Activated CD8-positive, alpha-beta memory T cell treated with anti-CD3 and anti-CD28 coated beads for 1 hour (primary cell): ENCODE measurements at places on chromosomes 4 and X.

GRCh38 chr4:77938560-77938959 lies 75.9 kb downstream of the MRPL1 start:
- no peak for DNase-seq

- no peak for DNase-seq
These were observed 73.3 kb downstream of the NCAPG start for GRCh38 chr4:17884063-17884462.

- no peak for DNase-seq
These were observed 796 bp upstream of the ZNF141 start for GRCh38 chr4:336893-337142.

GRCh38 chr4:179539641-179540040 lies 2097.4 kb upstream of the AGA start:
- no peak for DNase-seq

DNA sequence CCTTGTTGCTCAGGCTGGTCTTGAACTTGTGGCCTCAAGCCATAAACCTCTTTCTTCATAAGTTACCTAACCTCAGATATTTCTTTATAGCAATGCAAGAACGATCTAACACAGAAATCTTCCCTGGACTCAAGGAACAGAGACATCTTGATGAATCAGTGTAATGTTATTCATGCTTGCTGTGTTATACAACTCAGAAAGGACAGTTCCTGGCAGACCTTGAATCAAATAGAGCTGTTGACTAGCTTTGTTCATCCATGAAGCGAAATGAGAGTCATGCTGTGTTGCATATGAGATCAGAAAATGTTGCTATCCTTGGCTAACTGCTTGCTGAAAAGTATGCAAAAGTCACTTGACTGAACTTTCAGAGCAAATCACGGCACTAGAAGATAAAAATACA lies 72.6 kb upstream of the ARHGAP24 start:
- no peak for DNase-seq

DNA sequence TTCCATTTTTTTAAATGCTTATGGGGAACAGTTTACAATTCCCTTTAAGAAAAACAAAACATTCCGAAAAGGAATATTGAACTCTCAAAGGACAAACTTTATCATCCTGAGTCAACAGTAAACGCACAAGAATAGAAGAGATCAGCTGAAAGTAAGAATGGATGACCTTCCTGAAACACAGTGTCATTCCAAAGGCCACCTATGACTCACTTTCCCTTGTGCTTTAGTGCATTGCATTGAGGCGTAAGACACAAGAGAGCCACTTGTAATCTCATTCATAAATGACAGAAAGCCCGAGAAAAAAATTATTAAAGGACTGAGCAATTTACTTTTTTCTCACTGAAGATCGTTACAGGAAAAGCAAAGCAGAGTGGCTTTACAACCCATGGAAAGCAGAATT lies 1062.4 kb upstream of the DIAPH2 start:
- no peak for DNase-seq

DNA sequence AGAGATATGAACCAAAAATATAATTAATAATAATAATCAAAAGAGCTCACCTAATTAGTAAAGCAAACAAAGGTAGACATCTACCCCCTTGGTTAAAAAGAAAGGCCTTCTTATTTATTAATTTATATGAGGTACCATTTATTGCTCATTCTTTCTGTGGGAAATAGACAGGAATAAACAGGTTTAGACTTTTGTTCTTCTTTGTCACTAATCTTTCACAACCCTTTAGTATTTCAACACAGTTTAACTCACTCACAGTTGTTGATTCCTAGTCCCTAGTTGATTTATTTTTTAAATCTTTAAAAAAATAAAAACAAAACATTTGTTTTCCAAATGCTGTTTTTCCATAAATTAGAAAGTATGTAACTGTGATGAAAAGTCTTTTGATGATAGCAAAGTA lies 5.6 kb downstream of the PPARGC1A start:
- DNase-seq, result no peak

GRCh38 chr4:6264225-6264540 lies 5.5 kb upstream of the WFS1 start:
- DNase-seq, result no peak

DNA sequence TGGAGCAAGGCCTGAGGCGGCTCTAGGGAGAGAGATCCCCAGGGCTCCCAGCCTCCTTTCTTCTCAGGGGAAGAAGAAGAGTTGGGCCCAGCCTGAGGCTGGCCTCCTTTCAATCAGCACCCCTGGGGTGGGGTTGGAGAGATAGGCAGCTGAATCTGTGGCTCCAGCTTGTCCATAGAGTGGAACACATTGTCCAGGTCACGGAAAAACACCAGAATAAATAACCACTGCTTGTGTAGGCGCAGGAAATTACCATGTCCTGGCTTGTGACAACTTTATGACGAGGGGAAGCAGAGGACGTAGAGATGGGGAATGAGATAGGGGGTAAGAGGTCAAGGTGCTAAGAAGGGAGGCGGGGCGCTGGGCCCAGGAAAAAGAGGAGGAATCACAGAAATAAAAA lies 80.8 kb upstream of the EFNB1 start:
- DNase-seq, result no peak

GRCh38 chrX:39212456-39212855 lies 411.2 kb downstream of the MID1IP1 start:
- DNase-seq, result no peak

DNA sequence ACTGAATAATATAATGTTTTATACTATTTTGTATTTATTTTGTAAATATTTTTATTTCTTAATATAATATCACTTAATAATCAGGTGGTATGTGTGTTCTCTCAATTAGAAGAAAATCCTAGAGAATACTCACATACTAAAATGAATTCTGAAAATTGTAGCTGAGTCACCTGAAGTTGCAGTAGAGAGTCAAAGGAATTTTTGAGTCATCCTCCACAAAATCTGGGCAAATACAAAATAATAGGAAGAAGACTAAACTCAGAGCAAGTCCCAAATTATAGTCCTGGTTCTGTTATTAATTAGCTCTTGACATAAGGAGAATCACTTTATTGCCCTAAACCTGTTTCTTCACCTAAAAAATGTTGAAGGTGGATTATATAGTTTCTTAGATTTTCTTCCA lies 57.8 kb downstream of the SPATA4 start:
- no peak for DNase-seq

DNA sequence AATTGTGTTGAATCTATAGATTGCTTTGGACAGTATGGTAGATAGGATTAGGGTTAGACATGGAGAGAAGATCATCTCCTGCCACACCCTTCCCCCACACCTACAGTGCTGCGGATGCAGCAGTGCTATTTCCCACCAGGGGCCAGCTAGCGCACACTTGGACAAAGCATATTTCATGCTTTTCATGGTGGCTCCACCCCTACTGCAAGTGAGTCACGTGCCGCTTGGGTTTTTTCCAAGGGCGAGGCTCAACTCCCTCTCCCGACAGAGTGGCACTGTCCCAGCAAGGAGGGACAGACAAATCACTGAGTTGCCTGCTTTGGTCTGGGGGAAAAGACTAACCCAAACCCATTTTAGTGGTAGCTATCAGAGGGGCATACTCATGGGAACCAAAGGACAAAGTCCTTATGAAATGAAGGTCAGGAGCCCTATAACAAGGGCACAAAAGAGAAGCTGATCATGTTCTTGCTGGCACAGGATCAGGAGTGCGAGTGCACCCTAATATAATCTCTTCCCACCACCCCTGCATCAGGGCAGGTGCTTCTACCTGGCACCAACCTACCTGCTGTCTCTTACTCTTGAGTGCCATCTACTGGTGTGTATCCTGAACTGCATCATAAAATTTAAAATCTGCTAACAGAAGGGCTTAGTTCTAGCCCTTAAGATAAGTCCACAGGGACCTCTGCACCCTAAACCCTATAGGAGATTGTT lies 55.1 kb upstream of the PGAM4 start:
- DNase-seq, result peak; percentile 1

- DNase-seq, result no peak
These were observed 72.5 kb downstream of the QRFPR start for GRCh38 chr4:121308328-121308663.

DNA sequence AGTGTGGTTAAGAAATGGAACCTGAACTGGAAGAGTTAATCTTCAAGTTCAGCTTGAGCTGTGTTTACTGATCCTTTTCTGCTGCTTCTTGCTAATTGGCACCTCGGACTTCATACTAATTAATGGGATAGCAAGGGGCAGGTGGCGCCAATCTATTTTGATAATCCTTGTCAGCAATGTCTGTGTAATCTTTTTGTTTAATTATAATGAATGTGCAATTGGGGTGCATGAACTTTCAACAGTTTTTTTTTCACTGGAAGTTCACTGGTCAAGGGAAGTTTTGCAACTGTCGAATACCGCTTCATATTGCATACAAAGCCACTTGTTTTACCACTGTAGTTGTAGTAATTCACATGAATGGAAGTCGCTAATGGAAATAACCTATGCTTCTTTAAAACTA lies 261.0 kb downstream of the BMPR1B start:
- no peak for DNase-seq

DNA sequence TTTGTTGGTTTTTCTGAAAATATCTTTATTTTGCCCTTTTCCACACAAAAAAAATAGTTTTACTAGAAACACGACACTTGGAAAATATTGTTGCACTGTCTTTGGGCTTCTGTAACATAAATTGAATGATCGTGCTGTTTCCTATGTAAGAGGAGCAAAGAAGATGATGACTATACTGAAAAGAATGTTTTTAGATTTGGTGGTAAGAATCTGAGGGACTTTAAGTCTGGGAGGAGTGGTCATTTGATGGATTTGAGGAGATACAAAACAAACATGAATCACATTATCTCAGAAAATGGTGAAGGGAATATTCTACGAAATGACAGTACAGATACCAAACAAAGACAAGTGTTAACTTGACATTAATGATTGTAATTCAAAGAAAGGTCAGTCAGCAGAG lies 328.8 kb downstream of the ADAM29 start:
- DNase-seq, result no peak

DNA sequence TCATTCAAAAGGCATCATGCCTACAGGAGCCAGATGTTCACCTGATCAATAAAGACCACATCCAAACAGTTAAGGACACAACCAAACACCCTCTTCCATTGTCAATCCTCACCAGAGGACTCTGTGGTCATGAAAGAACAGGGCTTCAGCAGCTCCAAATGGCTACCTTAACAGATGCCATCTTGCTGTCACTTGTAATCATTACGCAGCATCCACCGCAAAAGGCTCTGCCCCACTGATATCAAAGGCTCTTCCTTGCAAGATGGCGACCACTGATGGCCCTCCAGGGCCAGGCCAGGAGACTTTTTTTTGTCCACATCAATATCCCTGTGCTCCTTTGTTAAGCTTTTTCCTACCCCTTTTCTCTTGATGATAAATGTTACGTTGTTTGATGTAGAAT lies 157.4 kb downstream of the DHRSX start:
- DNase-seq, result no peak

DNA sequence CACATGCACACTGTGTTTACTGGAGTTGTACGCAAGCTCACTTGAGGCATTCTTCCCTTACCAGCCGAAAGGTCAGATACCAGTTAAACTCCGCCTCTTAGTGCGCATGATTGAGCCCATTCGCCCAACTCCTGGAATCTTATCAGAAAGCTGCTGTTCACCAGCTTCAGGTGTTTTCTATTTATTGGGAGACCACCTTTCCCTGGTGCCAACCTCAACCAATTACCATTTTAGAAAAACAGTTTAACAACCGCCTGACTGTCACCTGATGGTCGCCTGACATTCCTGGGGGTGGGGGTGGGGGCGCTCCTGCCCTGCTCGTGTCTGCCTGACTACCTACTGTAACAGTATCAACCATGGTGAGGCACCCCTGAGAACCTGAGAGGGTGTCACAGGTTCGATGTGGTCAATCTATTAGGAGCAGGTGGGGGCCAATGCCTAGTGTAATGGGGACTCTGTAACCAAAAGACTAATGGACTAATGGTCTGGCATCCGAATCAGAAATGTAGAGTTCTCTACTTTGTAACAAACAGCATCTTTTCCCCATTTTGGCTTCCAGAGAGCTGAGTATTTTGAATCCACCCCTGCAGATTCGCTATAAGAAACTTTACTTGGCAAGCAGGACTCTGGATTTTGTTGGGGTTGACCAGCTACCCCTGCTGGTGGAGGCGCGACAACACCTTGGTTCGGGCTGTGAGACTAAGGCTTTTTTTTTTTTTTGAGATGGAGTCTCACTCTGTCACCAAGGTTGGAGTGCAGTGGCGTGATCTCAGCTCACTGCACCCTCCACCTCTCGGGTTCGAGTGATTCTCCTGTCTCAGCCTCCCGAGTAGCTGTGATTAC lies 58.2 kb upstream of the ZNF157 start:
- DNase-seq, result no peak

GRCh38 chrX:19723427-19723826 lies 164.0 kb downstream of the SH3KBP1 start:
- DNase-seq, result no peak

- no peak for DNase-seq
These were observed 254.4 kb downstream of the BCOR start for GRCh38 chrX:39843318-39843717.

GRCh38 chrX:49209434-49210251 lies 9.7 kb upstream of the SYP start:
- DNase-seq, result no peak

GRCh38 chrX:38374431-38374830 lies 22.0 kb downstream of the OTC start:
- no peak for DNase-seq

GRCh38 chr4:36316607-36317006 lies 35.2 kb downstream of the DTHD1 start:
- DNase-seq, result no peak

GRCh38 chr4:6492861-6493657 lies 20.6 kb upstream of the PPP2R2C start:
- DNase-seq, result no peak

DNA sequence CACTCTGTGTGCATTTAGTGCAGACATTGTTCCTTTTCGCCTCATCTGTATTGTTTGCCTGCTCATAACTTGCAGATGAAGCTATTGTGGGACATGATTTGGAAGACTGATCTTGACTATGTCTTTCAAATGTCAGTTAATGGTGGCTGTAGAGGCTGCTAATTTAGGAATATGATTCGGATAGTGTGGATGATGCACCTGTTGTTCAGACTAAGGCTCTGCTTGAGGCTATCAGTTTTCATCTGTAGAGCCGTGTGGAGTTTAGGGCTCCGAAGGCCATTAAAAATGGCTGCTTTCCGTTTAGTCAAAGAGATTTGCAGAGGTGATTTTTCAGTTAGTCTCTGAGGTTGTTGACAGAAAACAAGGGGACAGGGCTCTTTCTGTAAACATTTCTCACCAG lies 102.0 kb downstream of the GBA3 start:
- DNase-seq, result no peak
